ENCODE measurements at places on chromosomes 12 and 14. TPM values are rescaled to one million over a fixed set of nuclear protein-coding genes. Genes with fewer than 3 reads are reported as not detected.

The SLCO1A2 gene
- not detected for total RNA-seq

The FGD4 gene
- 68.5 TPM for total RNA-seq

The MANSC4 gene
- not detected for total RNA-seq

The KRT72 gene
- not detected for total RNA-seq

The RFX4 gene
- total RNA-seq = not detected

The OAS2 gene
- total RNA-seq = 3.3 TPM

The VWF gene
- 2,070 TPM for total RNA-seq

The FOXG1 gene
- not detected for total RNA-seq

The KIF5A gene
- total RNA-seq = not detected

The GUCY2C gene
- not detected for total RNA-seq

The MYH6 gene
- not detected for total RNA-seq

The TMED8 gene
- 12.7 TPM for total RNA-seq

The SERPINA9 gene
- total RNA-seq = not detected

The FAIM2 gene
- not detected for total RNA-seq

The P2RX2 gene
- not detected for total RNA-seq

The SFSWAP gene
- 34.0 TPM for total RNA-seq

The PPP4R4 gene
- not detected for total RNA-seq

The SLC17A8 gene
- total RNA-seq = not detected

The CLEC4A gene
- total RNA-seq = not detected

The MYO1H gene
- total RNA-seq = not detected

The GYS2 gene
- not detected for total RNA-seq

The RBP5 gene
- total RNA-seq = not detected

The CLEC6A gene
- total RNA-seq = not detected

The OTOGL gene
- 1.5 TPM for total RNA-seq

The KRT79 gene
- total RNA-seq = not detected

The RND1 gene
- total RNA-seq = 3.9 TPM

The GALNT9 gene
- 0.33 TPM for total RNA-seq

The BMAL2 gene
- 37.9 TPM for total RNA-seq

The JPH4 gene
- not detected for total RNA-seq

The PMCH gene
- total RNA-seq = 0.76 TPM

The RAPGEF3 gene
- total RNA-seq = 43.8 TPM

The OR4N5 gene
- not detected for total RNA-seq

The TMCC3 gene
- 16.0 TPM for total RNA-seq

The LHX5 gene
- total RNA-seq = not detected

The ALG10 gene
- 13.6 TPM for total RNA-seq

The LRCOL1 gene
- not detected for total RNA-seq

The NPFF gene
- not detected for total RNA-seq

The MMP17 gene
- 7.2 TPM for total RNA-seq

The SOAT2 gene
- not detected for total RNA-seq

The CCDC60 gene
- not detected for total RNA-seq

The BCL11B gene
- total RNA-seq = 0.19 TPM

The ADAM21 gene
- 0.19 TPM for total RNA-seq

The CRACR2A gene
- total RNA-seq = 15.7 TPM

The ART4 gene
- total RNA-seq = 23.8 TPM

The TAS2R46 gene
- total RNA-seq = 2.9 TPM

The TAS2R7 gene
- 0.48 TPM for total RNA-seq

The CSRP2 gene
- total RNA-seq = 6.5 TPM

The WDHD1 gene
- total RNA-seq = 7.5 TPM

The MYF5 gene
- not detected for total RNA-seq

The CEBPE gene
- total RNA-seq = not detected

The ERP27 gene
- total RNA-seq = 0.33 TPM

The C12orf54 gene
- not detected for total RNA-seq
